ENCODE measurements at places on chromosomes 6 and 20. TPM values are rescaled to one million over a fixed set of nuclear protein-coding genes. Genes with fewer than 3 reads are reported as not detected.

CYP39A1 gene
- total RNA-seq = 0.22 TPM

OR2H1 gene
- total RNA-seq = not detected

DACT2 gene
- total RNA-seq = not detected

B4GALT5 gene
- 77.7 TPM for total RNA-seq

CLVS2 gene
- not detected for total RNA-seq

FHL5 gene
- total RNA-seq = not detected

DNAH8 gene
- 0.07 TPM for total RNA-seq

ANKRD60 gene
- not detected for total RNA-seq

GHRH gene
- not detected for total RNA-seq

HEY2 gene
- total RNA-seq = 12.9 TPM

HDGFL1 gene
- total RNA-seq = not detected

MATN4 gene
- total RNA-seq = not detected

PRL gene
- total RNA-seq = not detected

ULBP2 gene
- total RNA-seq = 6.5 TPM

MLN gene
- not detected for total RNA-seq

FRMD1 gene
- not detected for total RNA-seq

NT5E gene
- 149 TPM for total RNA-seq

ACAT2 gene
- 75.5 TPM for total RNA-seq

CNR1 gene
- 0.07 TPM for total RNA-seq

CRISP2 gene
- total RNA-seq = not detected

PCK1 gene
- not detected for total RNA-seq

SNAP91 gene
- under 0.01 TPM for total RNA-seq

SLC22A3 gene
- total RNA-seq = 0.07 TPM

PGC gene
- total RNA-seq = not detected

SIRPA gene
- total RNA-seq = 20.2 TPM

GRM4 gene
- total RNA-seq = not detected

LIN28B gene
- total RNA-seq = not detected

KIAA1755 gene
- 0.14 TPM for total RNA-seq

SUPT3H gene
- 8.8 TPM for total RNA-seq

RWDD1 gene
- total RNA-seq = 51.9 TPM

MYBL2 gene
- total RNA-seq = 67.0 TPM

ULBP3 gene
- 19.4 TPM for total RNA-seq
